HFFc6 (cell line): ENCODE measurements at places on chromosomes 4 and X.

DNA sequence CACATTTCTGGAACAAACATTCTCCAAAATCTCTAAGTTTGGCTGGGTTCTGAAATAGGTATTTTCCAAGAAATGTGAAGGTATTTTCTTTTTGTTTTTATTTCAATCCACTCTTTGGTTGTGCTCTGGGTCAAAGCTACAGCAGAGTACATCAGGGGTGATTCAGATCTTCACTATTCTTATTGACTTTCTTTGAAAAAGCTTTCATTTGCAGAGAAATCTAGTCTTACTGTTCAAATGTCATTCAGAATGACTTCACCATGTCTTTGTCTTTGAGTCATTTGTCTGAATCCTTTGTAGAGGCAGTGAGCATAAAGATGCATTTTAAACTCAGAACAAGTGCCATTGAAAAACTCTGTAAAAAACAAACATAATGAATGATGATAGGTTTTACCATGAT, 547.2 kb upstream of the ADGRL3 start:
- no peak for DNase-seq

DNA sequence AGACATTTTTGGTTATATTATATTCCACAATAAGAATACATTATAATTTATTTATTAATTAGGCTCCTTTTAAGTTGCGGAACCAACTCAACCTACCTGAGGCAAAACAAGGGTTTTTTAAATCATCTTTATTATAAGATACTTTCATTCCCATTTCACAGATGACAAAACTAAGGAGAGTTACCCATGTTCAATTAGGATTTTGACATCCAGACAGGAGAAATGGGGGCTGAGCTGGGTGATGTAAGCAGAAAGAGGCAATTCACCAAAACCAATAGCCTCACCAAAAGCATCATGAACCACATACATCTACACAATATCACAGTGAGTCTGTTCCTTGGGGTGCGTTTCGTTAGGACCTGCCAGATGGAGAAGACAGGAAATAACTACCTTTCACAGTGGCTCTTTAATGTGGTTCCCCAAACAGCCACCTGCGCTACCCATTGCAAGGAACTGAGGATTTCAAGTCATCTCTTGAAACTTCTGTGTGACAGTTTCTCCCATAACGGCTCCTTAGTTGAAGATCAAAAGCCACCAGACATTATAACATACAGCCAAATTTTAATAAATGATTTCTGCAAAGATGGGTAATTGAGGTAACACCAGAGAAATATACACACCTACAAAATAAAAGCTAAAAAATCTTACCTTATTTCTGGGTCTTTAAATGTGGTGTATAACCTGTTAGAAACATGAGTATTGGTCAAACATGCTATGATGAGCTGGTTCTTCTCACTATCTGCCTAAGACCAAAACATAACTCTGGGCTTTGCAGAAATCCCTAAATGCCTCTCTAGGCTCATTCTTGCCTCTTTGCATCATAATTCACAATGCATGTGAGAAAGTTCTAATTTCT, 190.6 kb upstream of the LEF1 start:
- DNase-seq, result no peak

- DNase-seq, result no peak
Measured at GRCh38 chr4:84852081-84852480, 114.4 kb downstream of the WDFY3 start.

DNA sequence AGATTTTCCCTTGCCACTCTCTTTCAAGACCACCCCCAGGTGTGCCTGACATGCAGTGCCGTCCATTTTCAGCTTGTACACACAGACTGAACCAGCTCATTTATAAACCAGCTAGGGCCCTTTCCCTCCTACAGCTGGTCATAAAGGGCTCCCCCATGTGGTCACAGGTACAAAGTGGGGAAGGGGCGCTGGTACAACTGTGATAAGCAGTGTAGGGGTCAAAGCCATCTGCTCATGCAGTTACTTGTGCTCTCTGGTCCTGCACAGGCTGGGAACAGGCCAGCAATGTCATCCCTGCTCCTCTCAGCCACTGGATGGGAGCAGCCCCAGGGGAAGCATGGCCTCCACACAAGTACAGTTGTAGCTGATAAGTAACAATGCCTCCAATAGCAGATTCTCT, 20.6 kb downstream of the GABRQ start:
- DNase-seq, result no peak

GRCh38 chr4:20043991-20044390, 207.7 kb upstream of the SLIT2 start:
- DNase-seq, result no peak

DNA sequence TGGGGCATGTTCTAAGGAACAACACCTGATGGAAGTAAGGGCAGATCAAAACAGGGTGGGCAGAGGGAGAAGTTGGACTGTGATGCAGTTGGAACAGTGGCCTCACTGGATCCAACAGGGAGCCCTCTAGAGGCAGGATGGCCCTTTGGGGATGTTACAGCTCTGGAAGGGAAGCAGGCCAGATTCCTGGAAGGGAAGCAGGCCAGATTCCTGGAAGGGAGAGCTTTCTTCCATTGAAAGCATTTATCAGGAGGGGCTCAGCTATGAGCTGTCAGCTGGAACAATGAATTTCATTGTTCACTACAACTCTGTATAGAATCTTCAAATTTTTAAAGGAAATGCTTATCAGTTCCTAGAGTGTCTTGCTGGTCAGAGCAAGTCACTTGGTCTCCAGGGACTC, 17.7 kb downstream of the IL15 start:
- DNase-seq, result no peak

DNA sequence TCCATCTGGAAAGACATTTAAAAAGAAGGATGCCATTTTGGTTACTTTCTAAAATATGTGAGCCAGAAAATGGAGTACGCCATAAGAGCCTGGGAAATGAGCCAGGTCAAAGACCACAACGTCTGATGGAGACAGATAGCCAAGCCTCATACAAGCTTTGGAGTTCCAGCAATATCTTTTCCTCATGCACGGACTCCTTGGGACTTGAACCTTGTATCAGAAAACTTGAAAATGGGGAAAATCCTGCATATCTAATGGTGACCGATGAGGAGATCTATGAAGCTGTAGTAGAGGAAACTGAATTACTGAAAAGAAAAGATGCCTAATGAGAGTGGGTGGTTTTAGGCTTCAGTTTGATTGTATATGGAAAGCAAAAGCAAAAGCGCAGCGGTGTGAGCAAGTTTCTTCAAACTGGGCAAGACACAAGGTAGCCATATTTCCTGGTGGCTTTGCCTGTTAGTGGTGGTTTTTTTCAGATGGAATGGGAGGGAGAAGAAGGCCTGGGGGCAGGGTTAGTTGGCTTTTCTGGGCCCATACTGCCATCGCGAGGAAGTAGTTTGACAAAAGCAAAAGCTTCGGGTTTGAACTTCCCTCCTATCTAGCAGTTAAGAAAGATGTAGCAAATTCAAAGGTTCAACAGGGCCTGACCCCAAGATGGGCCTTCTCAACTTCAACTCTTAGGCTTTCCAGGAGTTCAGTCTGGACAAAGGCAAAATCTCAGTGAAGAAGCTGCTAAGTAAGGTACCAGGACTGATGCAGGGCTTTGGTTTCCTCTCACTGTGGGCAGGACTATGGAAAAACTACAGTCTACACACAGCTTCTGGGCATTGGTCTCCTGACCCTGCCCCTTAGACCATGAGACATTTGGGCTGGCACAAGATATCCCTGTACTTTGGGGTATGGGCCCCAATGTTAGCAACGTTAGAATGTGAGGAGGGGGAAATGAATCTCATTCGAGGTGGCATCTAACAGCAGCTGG, 210.0 kb upstream of the STK26 start:
- no peak for DNase-seq

GRCh38 chr4:179803857-179804256, 2361.6 kb upstream of the AGA start:
- DNase-seq, result no peak

DNA sequence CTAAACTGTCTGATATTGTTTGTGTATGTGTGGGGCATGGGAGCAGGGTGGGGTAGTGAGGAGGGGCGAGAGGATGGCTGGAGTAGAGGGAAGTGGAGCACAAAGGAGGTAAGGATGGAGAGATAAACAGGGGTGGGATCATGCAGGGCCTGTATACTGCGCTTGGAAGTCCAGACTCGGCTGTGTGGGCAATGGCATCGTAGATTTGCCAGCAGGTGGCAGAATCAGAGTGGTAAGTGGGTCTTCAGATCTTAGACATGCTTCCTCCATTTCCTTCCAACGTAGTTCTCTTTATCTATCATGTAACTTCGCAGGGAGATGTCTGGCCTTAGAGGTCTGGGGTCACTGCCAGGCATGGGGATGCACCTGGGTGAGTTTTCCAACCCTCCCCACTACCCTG, 155.5 kb downstream of the PDGFRA start:
- DNase-seq, result peak; percentile 43

- peak; percentile 24 for DNase-seq
Measured at GRCh38 chrX:55135171-55135570, 46.4 kb downstream of the PAGE2 start.

DNA sequence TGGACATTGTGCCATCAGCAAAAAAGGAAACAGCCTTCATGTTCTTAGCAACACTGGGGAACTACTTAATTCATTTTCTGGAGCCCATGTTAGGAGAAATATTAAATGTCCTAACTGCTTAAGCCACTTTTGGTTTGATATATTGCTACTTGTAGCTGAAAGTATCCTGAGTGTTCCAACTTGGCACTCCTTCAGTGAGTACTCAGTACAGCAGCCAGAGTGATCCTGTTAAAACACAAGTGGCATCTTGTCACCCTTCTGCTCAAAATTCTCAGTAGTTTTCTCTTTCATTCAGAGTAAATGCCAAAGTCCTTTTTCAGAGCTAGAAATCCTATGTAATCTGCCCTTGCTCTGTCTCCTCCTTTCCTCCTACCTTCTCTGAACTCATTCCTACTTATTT, 522.0 kb downstream of the GRID2 start:
- DNase-seq, result no peak

GRCh38 chr4:7987148-7987989, 47.7 kb upstream of the AFAP1 start:
- peak; percentile 58 for DNase-seq

GRCh38 chrX:94454606-94455005, 780.6 kb downstream of the FAM133A start:
- DNase-seq, result no peak

GRCh38 chr4:156547439-156547838, 424.2 kb downstream of the PDGFC start:
- peak; percentile 88 for DNase-seq

DNA sequence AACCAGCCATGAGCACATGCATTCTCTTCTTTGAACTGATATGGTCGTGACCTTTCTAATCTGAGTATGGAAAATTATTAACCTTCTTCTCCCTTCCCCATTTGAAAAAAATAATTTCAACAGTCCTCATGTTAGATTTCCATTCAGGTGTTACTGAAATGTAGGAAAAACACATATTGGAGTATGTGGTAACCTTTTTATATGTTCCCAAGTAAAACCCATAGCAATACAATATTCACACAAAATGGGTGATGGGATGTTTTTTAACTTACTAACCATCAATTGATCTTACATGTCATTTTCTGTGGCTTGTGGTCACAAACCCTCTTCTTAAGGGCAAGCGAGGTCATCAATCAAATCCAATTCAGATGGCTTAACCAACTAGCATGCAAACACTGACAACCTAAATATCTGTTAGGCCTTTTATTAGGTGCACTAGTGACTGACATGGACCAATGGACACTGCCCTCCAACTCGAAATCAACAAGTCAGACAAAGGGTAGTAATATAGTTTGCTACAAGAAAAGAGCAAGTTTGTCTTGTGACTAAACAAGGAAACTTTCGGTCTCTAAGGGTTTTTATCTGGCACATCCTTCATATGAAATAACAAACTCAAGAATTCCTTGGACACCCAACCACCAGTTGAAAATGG, 74.3 kb downstream of the CAMK2D start:
- DNase-seq, result no peak

DNA sequence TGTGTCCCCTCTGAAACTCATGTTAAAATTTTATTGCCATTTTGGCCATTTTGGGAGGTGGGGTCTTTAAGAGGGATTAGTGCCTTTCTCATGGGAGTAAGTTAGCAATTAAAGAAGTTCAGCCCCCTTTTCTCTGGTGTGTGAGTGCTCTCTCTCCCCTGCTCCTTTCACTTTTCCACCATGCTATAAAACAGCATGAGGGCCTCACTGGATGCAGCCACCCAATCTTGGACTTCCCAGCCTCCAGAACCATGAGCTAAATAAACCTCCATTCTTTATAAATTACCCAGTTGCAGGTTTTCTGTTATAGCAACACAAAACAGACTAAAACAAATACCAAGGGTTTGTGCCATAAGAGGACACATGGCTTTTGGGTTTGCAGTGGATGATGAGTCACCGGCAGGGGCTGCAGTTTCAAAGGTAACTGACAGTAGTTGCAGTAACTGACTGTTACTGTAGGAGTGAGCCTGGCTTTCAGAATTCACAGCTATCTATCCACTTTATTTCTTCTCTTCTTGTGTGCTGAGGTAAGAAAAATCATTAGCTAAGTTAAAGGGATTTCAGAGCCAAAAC, 121.5 kb downstream of the PPEF1 start:
- DNase-seq, result no peak

DNA sequence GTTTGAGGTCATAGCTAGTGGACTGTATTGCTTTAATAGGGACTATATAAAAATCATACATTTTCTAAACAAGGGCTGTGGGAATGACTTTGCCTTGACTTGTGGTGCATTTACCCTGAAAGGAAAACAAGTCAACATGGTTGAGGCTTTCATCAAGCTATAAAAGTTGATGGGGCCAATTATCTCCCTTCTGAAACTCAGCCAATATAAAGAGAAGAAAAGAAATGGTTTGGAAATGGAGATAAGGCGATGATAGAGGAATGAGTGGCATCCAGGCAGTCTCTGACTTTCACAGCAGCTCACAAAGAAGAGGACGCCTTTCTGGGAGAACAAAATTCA, 118.7 kb downstream of the SMARCA1 start:
- no peak for DNase-seq

- no peak for DNase-seq
Measured at GRCh38 chr4:2068198-2068470, 9.0 kb downstream of the NAT8L start.

GRCh38 chrX:148904421-148905111, 404.1 kb downstream of the AFF2 start:
- no peak for DNase-seq

DNA sequence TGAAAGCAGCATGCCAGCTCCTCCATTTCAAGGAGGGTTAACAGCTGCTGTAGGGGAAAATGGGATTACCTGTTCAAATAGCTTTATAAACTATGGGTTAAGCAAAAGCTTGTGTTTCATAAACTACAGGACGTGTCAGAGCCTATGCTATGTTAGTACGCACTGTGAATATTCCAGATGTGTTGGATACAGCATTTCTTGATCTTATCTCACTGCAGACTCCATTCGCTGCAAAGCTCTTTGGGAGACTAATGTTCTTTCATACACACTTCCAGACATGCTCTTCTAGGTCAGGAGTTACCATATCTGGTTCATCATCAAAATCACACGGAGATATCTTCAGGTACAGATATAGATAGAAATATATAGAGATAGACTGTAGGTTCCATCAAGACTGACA, 281.2 kb upstream of the FAM241A start:
- DNase-seq, result no peak

GRCh38 chr4:94653984-94654609, 103.7 kb upstream of the BMPR1B start:
- DNase-seq, result no peak
